ENCODE measurements at places on chromosomes 6 and 20.

GRCh38 chr6:37700620-37700973 is 2.9 kb upstream of the MDGA1 start:
- DNase-seq, result no peak

DNA sequence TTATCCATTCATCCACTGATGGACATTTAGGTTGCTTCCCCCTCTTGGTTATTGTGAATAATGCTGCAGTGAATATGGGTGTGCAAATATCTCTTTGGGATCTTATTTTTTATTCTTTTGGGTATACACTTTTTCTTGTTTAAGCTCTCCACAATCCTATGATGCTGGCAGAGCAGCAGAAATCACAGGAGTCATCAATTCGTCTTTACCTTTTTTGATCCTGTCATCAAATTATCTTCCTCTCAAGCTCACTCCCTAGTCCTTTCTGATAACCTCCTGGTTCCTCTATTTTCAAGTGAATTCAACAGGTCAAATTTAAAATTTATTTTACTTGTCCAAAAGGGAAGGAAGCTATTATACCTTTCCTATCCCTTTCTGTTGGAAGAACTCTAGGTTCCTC is 89.1 kb downstream of the PLCG1 start:
- no peak for DNase-seq

- DNase-seq, result no peak
These were observed 134.8 kb downstream of the GJA10 start for GRCh38 chr6:90028995-90029635.

DNA sequence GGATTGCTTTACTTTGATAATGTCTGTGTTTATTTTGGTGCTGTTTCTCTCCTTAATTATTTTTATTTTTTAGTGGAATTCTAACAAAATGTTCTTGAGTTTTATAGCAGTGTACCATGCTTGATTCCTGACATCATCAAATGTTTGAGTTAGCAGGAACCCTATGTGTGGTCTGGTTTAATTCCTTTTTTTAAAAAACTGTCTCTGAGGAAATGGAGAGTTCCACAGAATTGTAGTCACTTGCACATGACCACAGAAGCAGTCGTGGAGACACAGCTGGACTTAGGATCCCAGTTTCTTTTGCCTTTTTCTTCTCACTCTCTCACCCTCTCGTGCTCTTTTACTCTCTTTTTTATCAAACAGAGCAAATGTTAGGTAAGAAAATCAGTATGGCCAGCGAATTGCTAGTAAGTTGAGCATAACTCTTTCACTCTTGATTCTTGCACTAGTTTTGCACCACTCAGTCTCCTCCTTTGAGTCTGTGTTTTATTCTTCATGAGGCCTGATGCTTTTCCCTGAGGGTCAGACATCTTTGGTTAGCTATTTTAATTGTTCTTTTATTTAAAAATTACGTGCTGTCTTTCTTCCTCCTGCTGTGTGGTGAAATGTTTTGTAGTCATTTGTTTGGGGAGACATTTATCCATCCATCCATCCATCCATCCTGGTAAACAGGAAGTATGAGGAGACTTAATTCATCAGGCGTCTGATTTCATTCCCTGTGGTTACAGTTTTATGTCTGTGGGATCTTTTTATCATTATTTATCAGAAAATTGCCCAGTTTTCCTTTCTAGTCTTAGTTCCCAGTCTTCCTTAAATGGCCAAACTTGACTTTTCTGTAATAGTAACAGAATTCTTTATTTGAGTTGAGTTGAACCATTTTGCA is 83.0 kb downstream of the SCAF8 start:
- no peak for DNase-seq

Measured in DMS79 treated with DMSO at 0.1 percent for 48 hours (cell line).